ENCODE measurements at places on chromosomes 3 and 15. TPM values are rescaled to one million over a fixed set of nuclear protein-coding genes. Genes with fewer than 3 reads are reported as not detected.
A peak's percentile ranks its signal among the peaks of the same experiment; 100 is the strongest.

Gene RHO
- total RNA-seq, result not detected

Gene CPA3
- not detected for total RNA-seq

Gene GALNT15
- total RNA-seq, result not detected

Gene C3orf20
- total RNA-seq, result 0.17 TPM

Gene MYLK
- 0.11 TPM for total RNA-seq

Gene MELTF
- total RNA-seq, result 5.6 TPM

Gene RBP2
- not detected for total RNA-seq

Gene C3orf80
- not detected for total RNA-seq

Gene PLA2G4D
- not detected for total RNA-seq

GRCh38 chr3:19065027-19065426 is 83.3 kb upstream of the KCNH8 start:
- no peak for DNase-seq

DNA sequence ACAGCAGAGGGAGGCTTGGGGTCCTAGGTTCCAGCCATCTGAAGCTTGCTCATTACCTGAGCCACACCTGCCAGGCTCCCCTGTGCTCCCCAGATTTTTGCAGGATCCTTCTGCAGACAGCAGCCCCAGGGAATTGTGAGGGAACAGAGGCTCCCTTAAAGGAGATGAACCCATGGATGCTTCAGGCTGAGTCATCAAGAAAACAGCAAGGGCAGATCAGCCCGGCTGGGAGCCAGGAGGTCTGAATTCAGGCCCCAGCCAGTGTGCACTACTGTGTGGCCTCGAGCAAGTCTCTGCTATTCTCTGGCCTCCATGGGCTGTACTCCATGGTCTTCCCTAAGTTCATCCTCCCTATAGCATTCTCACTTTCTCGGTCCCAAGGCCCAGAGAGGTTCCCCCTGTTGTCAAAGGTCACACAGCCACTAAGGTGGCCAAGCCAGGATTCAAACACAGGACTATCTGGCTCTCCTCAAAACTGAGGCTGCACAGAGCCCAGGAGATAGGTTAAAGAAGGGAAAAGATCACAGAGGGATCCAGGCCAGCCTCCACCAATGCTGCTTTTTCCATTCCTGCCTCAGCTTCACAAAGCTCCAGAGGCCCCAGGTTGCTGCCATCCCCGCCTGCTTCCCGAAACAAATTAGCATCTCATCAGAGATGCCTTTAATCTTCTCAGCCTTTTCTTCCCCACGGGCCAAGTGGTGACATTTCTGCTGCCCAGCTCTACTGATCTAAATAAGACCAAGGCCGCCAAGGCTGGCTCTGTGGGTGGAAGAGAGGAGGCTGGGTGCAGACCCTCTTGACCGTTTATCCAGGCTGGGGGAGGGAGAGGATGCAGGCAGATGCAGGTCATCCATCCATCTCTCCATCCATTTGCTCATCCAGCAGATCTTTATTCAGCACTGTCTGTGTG is 21.2 kb upstream of the GRIP2 start:
- DNase-seq, result no peak

- DNase-seq, result no peak
These were observed 43.0 kb downstream of the SPSB4 start for GRCh38 chr3:141093971-141094684.

DNA sequence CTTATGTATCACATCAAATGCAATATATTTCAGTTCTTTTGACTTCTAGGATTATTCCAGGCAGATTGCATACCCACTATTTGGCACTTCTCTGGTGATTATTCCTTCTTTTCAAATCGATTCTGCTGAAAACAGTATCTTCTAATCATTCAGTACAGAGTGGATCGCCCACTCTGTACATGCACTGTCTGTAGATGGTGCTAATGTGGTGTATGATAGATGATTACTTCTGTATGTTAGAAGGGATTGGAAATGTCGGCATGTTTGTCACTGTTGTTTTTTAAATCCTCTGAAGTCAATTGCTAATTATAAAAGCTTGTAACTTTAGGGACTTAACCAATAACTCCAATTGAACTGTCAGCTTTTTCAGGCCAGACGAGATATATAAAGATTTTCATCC is 642.5 kb downstream of the GRM7 start:
- no peak for DNase-seq

DNA sequence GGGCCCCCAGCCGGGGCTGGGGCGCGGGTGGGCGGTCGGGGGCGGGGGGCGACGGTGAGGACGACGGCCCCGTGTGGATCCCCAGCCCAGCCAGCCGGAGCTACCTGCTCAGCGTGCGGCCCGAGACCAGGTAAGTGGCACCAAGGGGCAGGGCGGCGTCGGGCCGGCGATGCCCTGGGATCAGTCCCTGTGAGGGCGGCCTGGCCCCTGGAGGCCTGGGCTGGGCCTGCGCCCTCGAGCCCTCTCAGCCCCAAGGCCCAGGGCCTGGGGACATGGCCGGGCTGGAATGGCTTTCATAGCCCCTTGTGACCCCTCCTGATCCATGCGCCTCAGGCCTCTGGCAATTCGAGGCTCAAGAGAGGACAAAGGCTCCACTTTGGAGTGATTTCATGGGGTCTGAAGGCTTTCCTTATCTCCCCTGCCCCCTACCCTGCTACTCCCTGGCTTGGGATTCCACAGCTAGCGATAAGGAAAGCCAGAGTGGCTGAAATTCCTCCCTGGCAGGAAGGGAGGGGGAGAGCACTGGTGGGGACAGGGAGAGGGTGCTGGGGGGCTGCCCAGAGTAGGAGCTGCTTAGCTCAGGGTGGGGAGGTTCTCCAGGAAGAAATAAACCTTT is 418 bp downstream of the ALPK3 start:
- DNase-seq, result no peak

DNA sequence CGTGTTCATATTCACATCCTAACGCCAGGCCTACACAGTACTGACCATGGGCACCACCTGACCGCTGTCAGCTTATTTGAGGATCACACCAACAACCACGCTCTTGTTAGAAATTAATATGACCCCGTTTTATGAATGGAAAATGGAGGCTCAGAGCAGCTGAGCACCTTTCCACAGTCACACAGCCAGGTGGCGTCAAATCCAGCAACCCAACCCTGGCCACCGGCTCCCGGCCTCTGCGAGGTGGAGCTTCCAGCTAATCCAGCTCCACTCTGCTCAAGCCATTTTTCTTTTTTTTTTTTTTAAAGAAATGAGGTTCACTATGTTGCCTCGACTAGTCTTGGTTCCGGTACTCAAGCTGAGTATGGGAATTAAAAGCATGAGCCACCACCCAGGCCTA is 41.3 kb downstream of the RPN1 start:
- DNase-seq, result no peak

- no peak for DNase-seq
These were observed 544.8 kb downstream of the MAGI1 start for GRCh38 chr3:65493938-65494337.

DNA sequence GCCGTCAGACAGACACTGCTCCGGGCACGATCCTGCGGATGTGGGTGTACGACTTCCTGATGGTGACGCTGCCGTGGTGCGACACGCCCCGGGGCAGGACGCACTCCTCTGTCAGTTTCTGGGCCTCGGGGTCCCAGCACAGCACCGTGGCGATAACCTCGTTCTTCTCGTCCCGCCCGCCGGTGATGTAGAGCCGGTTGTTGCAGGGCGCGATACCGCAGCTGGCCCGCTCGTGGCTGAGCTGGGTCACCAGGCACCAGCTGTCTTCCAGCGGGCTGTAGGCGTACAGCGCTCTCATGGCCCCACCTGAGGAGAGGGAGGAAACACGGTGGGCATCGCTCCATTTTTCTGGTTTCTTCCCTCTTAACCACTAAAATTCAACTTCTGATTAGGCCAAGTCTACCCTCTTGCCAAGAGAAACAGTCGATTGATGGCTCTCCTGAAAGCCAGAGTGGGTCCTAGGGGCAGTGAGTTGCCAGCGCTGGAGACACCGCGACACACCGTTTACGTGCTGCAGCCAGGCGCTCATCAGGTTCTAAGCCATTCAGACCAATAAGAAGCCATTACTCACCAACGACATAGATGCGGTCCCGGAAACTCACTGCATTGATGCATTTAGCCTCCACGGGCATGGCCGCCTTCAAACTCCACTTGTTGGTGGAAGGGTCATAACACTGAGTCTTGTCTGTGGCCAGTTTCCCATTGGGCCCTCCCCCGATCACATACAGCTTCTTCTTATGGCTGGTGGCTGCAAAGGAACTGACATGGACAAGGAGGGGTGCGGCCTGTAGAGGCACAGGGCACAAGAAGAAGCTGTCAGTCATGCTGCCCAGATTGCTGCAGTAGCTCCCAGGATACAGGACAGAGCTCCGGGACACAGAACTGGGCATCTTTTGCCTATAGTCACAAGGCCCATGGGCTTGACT is 63.3 kb downstream of the KLHL6 start:
- no peak for DNase-seq

GRCh38 chr3:179608931-179609720 is 4.5 kb downstream of the NDUFB5 start:
- DNase-seq, result no peak

- DNase-seq, result no peak
These were observed 65.0 kb downstream of the PDZRN3 start for GRCh38 chr3:73559749-73560148.

- no peak for DNase-seq
These were observed 799 bp downstream of the VPS33B start for GRCh38 chr15:91021516-91022074.

DNA sequence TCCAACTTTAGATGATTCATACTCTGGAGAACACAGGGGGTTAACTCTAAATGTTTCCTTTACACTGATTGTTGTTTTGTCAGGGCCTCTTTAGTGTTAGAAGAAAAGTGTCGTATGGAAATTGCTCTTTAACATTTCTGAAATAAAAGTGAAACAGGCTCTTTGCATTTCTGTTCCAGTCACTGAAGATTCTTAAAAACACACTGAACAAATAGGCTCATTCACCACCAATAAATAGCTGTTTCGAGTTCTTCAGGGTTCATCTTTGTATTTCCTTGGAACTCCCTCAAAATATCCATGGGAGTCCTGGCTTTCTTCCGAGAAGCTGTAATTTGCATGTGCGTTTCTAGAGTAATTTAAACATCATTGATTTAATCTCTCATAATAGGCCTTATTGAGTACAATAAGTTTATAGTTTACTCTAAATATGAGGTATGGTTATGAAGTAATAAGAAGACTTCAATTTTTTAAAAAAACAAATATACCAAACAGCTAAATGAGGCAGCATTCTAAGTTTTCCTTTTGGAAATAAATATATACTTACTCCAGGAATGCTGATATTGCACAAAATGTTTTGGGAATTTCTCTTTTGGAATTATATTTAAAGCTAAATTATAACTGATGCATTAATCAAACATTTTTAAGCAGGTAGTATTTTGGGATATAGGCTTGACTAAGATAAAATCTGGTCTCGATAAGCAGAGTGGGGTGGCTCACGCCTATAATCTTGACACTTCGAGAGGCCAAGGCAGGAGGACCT is 327.4 kb downstream of the EPHA3 start:
- no peak for DNase-seq

DNA sequence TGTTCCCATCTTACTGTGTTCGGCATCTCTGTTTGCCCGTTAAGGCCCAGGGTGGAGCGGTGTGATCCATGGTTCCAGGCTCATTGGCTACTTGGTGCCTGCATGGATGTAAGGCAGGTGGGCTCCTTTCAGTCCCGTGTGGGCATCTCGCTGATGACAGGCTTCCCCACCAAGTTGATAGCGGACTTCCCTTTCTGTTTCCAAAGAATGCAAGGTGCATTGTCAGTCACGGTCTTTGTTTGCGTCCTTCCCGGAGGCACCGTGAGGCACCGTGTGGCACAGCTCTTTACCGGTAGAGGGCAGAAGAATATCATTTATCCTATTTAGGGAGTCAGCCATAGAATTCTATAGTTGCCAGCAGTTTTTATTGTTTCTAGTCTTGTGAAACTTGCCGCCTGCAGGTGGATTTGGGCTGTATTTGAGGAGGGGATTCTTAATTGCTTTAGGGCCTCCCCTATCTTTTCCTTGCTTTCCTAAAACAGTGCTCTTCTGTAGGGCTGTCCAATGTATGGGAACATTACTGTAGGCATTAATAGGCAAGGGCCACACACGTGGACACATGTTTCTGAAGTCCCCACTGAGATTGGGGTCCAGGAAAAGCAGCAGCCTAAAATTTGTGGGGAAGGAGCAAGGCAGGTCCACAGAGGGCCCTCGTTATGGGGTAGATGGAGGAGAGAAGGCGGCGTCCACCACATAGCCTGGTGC is 244.1 kb downstream of the SLCO3A1 start:
- DNase-seq, result peak; percentile 59

GRCh38 chr15:57298843-57299550 is 77.3 kb upstream of the CGNL1 start:
- no peak for DNase-seq

GRCh38 chr3:63193647-63194046 is 84.5 kb upstream of the SYNPR start:
- no peak for DNase-seq

- DNase-seq, result no peak
These were observed 11.5 kb upstream of the SHF start for GRCh38 chr15:45199136-45199810.

DNA sequence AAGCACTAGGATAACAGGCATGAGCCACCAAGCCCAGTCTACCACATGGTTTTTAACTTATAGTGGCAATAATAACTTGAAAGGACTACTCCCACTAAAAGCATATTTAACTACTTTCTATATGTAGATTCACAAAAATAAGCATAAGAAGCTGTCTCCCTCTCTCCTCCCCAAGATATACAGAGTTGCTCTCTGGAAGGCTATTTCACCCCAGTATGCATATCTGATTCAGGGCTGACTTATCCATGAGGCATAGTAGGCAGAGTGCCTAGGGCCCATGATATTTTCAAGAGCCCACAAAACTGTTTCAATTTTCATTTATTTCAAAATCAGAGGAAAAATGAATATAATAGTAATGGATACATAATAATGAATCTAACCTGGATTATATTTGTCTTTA is 20.5 kb downstream of the ATP8B4 start:
- DNase-seq, result no peak

GRCh38 chr15:30978328-30978727 is 13.1 kb downstream of the MTMR10 start:
- DNase-seq, result no peak

- DNase-seq, result peak; percentile 87
These were observed 78.2 kb downstream of the CCNL1 start for GRCh38 chr3:157081626-157082210.

DNA sequence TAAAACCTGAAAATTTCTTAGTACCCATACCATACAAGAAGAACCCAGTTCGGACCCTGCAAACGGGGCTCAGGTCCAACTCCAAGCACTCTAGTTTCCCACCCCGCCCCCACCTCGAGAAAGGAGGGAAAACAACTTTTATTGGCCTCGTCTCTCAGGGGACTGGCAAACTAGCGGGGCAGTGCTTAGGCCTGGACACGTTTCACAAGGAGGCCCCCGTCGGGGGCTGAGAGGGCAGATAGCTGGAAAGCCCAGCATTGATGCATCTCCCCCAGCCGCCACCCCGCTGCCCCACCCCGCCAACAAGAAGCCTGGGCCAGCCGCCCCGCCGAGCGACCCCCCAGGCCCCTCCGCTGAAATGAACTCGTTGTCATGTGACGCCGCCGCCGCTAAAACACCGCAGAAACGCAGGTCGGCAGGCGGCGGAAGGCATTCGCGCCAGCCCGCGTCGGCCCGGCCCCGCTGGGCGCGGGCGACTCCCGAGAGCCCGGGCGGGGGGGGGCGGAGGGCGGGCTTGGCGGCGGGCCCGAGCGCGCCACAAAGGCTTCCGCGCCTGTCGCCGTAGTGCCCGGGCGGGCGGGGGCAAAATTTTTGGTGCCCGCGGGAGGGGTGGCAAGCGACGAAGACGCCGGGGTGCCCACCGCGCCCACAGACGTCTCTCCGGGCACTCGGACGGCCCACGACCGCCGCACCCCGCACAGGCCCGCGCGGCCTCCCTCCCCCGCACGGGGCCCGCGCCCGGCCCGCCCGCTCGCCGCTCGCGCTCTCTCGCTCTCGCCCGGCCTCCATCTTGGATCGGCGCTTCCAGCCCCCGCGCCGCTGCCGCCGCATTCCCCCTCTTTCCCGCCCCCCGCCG is 634 bp downstream of the STAG1 start:
- peak; percentile 78 for DNase-seq
